GM12892 (cell line): ENCODE measurements at places on chromosomes 13 and 19.

DNA sequence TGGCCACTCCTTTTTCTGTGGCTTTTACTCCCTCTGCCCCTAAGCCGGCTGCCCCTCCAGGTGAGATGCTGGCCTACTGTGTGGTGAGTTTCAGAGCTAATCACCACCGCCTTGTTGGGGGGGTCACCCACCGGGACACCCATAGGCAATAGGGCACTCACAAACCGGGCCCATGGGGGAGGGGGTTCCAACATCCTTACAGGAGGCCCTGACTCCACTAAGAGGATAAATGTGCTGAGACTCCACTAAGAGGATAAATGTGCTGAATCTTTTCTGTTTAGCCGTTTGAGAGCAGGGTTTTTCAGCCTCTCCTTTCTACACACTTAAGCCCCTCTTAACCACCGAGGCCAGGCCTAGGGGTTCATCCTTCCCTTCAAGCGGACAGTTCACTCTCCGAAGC lies 73.7 kb downstream of the SLC15A1 start:
- no peak for DNase-seq

GRCh38 chr13:99800011-99800410 lies 171.6 kb downstream of the ZIC5 start:
- DNase-seq = no peak

- DNase-seq = no peak
Observed at GRCh38 chr13:110272227-110272626, 34.7 kb downstream of the COL4A1 start.

DNA sequence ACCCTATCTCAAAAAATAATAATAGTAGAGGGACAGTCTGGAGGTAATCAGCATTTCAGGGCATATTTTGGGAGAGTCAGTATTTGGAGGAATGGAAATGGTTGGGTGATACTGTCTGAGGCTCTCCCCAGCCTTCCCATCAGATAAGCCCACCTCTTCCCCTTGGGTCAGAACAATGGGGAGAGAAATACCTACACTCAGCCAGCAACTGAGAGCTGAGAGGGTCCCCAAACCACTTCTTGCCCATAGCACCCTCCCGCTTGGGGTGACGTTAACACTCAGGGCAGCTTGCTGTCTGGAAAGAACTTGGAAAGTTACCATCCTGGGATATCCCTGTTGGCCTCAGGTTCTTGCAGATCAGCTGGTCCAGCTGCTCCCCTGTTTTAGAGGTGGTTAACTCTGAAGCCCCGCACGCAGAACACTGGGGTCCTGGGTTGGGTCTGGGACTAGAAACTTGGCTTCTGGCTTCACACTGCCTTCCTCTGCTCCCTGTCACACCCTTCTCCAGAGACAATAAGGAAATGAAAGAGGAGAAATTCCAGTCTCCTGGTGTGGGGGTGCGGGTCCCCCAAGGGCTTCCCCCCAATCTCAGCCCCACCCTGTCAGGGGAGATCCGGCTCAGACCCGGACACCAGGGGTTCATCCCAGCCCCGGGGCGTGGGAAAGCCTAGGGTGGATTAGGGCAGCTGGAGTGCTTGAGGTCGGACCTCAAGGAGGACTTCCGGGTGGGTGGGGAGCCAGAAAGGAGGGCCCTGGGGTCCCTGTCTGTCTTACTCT lies 2.5 kb downstream of the FOXA3 start:
- no peak for DNase-seq

- no peak for DNase-seq
Observed at GRCh38 chr19:517721-518597, 10.7 kb downstream of the TPGS1 start.

DNA sequence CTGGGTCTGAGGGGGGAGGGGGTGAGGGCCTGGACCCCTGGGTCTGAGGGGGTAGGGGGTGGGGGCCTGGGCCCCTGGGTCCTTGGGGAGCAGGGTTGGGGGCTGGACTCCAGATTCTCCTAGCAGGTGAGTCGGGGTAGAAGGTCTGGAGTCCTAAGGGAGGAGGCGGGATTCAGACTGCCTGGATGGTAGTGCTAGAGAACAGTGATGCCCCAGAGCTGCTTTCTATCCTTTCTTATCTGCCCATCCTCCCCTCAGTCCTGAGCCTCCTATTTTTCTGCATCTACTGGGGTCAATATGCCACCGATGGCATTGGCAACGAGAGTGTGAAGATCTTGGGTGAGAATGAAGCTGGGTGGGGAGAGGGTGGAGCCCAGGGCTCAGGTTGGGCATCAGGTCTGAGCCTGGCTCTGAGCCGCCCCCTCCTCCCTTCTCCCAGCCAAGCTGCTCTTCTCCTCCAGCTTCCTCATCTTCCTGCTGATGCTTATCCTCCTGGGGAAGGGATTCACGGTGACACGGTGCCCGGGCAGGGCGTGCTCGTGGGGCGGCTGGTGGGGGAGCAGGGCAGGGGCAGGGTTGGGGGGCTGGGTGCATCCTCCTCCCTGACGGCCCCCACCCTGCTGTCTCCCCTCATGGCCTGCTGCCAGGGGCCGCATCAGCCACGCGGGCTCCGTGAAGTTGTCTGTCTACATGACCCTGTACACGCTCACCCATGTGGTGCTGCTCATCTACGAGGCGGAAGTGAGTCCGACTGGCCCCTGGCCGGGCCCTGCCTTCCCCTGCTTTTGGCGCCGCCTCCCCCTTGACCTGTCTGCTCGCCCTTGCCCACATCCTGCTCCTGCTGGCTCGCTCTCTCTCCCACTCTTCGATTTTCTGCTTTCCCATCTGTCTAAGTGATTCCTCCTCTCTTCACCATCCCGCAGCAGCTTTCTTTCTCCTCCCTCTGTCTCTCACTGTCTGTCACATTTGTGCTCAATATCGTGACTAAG lies 3.4 kb downstream of the TMEM145 start:
- DNase-seq = peak; percentile 65

DNA sequence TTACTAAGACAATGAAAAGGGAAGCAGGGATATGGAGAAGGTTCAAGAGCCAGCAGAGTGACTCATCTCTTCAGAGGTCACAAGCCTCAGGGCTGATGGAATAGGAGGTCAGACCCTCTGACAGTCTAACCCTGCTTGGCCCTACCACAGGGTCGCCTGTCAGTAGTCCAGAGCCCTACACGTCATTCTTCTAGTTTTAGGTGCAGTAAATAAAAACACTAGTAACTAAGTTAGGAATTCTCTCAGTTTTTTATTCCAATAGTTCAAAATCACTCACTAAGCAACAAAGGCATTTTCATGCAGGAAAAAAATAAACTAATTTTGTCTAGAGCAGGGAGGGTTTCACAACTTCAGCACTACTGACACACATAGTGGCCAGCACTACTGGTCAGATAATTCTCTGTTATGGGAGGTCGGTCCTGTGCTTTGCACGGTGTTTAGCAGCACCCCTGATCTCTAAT lies 27.2 kb downstream of the FOXO1 start:
- no peak for DNase-seq

DNA sequence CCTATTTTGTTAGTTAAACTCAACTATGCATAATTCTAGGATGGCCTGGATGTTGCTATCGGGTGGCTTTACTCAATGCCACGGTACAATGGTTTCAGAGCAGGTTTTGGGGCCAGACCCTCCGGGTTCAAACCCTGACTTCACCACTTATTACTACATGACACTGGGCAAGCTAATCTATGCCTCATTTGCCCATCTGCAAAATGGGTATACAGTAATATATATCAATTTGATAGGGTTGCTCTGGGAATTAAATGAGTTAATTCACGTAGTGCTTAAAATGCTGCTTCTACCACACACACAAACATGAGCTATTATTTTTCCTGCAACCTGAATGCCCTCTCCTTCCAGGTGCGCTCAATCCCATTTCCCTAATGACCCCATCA lies 839 bp downstream of the ESD start:
- no peak for DNase-seq

DNA sequence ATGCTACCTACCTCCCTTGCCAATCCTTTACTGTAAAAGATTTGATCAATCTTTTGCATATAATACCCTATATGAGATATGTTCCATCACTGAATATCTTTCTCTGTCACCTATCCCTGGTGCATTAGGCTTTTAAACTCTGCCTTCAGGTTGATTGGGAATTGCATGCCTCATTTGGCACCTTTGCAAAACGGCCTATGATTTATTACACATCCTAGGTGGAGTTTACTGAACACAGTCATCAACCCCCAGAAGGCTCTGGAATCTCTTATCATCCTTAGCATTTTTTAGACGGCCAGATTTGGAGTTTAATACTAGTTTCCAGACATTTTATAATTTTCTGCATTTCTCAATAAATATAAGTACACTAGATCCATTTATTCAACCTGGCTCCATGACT lies 448.4 kb upstream of the SLC10A2 start:
- no peak for DNase-seq

DNA sequence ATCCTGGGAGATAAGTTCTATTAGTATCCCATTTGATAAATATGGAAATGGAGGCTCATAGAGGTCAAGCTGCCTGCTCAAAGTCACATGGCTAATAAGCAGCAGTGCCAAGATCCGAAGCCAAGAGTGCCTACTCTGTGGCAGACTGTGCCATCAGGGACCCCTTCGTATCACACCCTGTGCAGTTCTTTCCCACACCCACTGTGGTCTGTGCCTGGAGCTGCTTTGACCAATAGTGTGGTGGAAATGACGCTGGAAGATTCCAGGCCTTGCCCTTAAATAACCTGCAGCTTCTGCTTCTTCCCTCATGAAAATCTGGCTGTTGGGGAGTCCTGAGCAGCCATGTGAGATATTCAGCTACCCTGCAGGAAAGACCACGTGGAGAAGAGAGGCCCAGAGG lies 10.1 kb downstream of the OPA3 start:
- DNase-seq = no peak

DNA sequence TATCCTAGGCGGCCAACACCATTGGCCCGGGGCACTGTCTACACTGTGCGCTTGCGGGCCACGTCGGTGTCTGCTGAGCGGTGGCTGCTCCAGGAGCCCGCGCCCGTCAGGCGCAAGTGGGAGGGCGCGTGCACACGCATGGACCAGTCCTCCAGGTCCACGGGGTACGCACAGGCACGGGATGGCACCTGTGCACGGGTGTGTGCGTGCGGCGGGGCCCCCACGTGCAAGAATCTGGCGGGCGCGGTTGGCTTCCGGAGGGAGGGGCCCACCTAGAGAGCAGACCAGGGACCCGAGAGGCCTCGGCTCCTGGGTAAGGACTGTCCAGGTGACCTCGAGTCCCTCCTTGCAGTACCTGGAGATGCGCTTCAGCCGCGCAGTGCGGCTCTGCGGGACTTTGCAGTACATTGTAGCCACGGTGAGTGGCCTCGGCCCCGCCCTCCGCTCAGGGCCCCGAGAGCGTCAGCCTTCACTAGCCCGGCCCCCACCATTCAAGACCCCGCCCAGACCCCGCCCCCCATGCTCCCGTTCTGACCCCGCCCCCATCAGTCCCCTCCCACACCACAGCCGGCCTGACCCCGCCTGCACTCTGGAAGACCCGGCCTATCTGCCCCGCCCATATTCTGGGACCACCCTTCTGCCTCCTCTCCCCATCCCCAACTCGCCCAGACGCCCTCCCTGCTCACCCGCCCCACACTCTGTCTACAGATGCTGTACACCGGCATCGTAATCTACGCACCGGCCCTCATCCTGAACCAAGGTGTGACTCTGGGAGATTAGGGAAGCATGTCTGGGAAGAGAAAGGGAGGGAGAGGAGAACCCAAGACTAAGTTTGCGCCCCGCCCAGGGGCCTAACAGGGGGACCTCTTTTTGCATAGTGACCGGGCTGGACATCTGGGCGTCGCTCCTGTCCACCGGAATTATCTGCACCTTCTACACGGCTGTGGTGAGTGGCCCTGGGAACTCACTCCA lies 2.3 kb downstream of the SLC5A5 start:
- DNase-seq = peak; percentile 88

GRCh38 chr13:77022341-77022740 lies 4.6 kb downstream of the FBXL3 start:
- DNase-seq = no peak

DNA sequence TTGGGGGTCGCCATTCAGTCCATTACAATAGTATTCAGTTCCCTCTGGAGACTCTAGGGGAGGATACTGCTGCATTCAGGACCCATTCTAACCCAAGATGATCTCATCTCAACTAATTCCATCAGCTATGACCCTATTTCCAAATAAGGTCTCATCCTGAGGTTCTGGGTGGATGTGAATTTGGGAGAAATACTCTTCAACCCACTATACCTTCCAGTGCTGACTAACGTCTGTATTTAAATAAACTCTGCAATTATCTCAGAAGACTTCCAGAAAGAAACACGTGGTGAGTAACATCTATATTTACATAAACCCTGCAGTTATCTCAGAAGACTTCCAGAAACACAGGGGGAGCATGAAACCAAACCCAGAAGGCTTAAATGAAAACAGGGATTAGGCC lies 1300.7 kb downstream of the PCDH9 start:
- no peak for DNase-seq

DNA sequence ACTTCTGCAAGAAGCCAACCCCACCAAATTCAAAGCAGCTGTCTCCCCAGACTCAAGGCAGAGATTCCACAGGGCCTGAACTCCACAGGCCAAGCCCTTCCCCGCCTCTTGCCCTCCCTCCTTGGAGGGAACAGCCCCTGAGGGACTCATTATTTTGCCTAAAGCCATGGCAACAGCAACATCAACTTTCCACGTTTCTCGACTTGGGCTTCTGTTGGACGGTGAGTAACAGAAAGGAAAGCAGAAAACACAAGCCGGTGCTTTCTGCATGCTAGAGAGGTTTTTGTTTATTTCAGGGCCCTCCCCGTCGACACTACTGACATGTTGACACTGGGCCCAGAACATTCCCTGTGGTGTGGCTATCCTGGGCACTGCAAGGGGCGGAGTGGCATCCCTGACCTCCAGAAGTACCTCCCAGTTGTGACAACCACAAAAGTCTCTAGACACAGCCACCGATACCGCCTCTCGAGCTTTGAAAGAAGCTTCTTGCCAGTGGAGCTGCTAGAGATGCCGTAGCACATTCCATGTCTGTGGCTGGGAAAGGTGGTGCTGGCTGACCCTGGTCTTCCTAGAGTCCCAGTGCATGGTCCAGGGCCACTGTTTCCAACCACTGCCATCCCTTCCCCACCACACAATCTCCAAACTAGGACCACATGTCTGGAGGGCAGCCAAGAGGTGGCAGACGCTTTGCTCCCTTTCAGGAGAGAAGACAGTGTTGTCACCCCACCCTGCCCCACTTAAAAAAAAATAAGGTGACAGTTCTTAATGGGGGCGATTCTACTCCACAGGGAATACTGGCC lies 12.8 kb downstream of the CAPS start:
- no peak for DNase-seq

GRCh38 chr13:34803756-34804155 lies 138.3 kb upstream of the NBEA start:
- DNase-seq = no peak

- no peak for DNase-seq
Observed at GRCh38 chr19:49343123-49343522, 7.9 kb downstream of the CD37 start.

GRCh38 chr19:28117143-28117542 lies 1095.8 kb downstream of the UQCRFS1 start:
- DNase-seq = no peak

DNA sequence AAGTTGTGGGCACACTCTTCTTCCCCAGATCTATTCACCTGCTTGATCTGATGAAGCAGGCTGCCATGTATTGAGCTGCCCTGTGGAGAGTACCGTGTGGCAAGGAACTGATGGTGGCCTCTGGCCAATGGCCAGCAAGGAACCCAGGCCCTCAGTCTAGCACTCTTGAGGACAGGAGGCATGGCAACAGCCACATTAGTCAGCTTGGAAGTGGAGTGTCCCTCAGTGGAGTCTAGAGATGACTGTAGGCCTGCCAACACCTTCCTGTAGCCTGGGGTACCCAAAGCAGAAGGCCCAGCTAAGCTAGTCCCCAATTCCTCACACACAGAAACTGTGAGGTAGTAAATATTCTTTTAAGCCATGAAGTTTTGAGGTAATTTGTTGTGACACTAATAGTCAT lies 412.5 kb downstream of the DACH1 start:
- DNase-seq = no peak
